Natural killer cell (primary cell): ENCODE measurements at places on chromosomes 1 and 21.
A peak's percentile ranks its signal among the peaks of the same experiment; 100 is the strongest.

- no peak overlapping the region for H3K4me3 ChIP-seq
- DNase-seq, result no peak
- H3K27me3 ChIP-seq, result no peaks in the 10 kb centered on the region
- no peak overlapping the region for H3K27ac ChIP-seq
- no peaks in the 10 kb centered on the region for H3K4me1 ChIP-seq
Measured at GRCh38 chr1:170993717-170994116, 58.4 kb downstream of the MROH9 start.

- H3K36me3 ChIP-seq, result peaks cover 2% of the 10 kb centered on the region
- H3K4me3 ChIP-seq, result no peak overlapping the region
- DNase-seq, result peak; percentile 59
Measured at GRCh38 chr1:31932491-31933316, 5.5 kb downstream of the PTP4A2 start.

- peaks cover 9% of the 10 kb centered on the region for H3K4me1 ChIP-seq
- H3K36me3 ChIP-seq, result no peaks in the 10 kb centered on the region
- no peak for DNase-seq
- no peak overlapping the region for H3K27ac ChIP-seq
- peaks cover 5% of the 10 kb centered on the region for H3K27me3 ChIP-seq
Measured at GRCh38 chr1:207647671-207648333, 2.9 kb downstream of the CR1L start.

- peaks cover 2% of the 10 kb centered on the region for H3K27me3 ChIP-seq
- H3K27ac ChIP-seq, result no peak overlapping the region
- peaks cover 20% of the 10 kb centered on the region for H3K4me1 ChIP-seq
- H3K4me3 ChIP-seq, result no peak overlapping the region
- no peak for DNase-seq
Measured at GRCh38 chr1:54888080-54888733, 1.2 kb upstream of the DHCR24 start.

DNA sequence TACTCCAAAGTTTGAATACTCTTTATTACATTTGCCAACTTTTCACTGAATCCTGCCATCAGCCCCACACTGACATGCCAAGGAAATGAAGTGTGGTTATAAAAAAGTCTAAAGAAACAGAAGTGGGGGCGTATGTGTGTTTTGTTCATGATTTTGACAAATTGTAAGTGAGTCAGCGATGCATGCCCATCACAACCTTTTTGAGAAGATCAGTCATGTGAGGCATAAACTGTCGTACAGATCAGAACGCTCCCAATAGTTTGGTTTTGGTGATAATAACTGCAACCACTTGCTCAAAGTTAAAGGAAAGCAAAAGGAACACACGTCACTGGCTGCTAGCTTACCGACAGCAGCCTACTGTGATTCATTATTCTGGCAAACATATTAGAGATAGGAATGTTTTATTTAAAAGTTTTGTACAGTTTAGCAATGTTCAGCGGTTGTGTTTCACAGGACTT is 95.6 kb downstream of the RGS2 start:
- no peaks in the 10 kb centered on the region for H3K27me3 ChIP-seq
- no peaks in the 10 kb centered on the region for H3K36me3 ChIP-seq

DNA sequence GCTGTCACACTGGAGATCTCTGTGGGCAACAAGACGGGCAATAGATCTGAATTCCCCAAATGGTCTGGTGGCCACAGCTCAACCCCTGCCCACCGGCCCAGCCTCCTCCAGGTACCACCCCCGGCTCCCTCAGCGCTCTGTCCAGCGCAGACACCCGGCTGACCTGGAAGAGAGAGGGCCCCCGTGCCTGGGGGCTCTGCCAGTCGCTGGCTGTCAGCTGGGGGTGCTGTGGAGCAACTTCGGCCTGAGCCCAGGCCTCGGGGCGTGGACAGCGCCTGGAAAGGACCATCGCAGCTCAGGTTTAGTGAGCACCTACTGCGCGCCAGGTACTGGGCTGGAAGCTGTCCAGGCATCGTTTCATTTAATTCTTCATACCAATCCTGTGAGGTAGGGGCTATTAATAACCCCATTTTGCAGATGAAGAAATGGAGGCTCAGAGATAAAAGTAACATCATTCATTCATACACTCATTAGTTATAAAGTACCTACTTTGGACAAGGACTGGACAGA is 51.0 kb downstream of the AHDC1 start:
- no peak for DNase-seq
- peaks cover 35% of the 10 kb centered on the region for H3K36me3 ChIP-seq
- H3K4me3 ChIP-seq, result no peak overlapping the region

DNA sequence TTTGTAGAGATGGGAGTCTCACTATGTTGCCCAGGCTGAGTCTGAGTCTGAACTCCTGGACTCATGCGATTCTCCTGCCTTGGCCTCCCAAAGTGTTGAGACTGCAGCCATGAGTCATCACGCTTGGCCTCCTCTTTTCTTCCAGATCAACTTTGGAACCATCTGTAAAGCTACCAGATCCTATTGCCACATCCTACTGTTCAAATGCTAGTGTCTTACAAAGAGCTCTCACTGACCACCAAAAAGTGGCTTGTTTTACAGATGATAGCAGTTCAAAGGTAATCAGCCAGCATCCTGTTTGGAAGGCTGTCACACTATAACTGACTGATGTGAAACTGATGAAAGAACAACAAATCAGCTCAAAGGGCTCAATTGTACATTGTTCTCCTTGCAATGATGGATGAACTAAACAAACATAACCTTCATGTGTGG is 221.6 kb downstream of the AKT3 start:
- H3K36me3 ChIP-seq, result peaks cover 5% of the 10 kb centered on the region
- no peaks in the 10 kb centered on the region for H3K4me1 ChIP-seq
- DNase-seq, result no peak
- no peak overlapping the region for H3K4me3 ChIP-seq

GRCh38 chr1:172697534-172698002 is 38.7 kb downstream of the FASLG start:
- H3K27me3 ChIP-seq, result no peaks in the 10 kb centered on the region
- H3K4me1 ChIP-seq, result peaks cover 54% of the 10 kb centered on the region
- peak; percentile 68 for DNase-seq
- H3K27ac ChIP-seq, result peak overlapping the region; percentile 96
- no peaks in the 10 kb centered on the region for H3K36me3 ChIP-seq
- no peak overlapping the region for H3K4me3 ChIP-seq

GRCh38 chr1:151049458-151049857 is 1.9 kb downstream of the C1orf56 start:
- H3K27ac ChIP-seq, result peak overlapping the region; percentile 28
- no peak overlapping the region for H3K4me3 ChIP-seq
- no peaks in the 10 kb centered on the region for H3K27me3 ChIP-seq
- peaks cover 37% of the 10 kb centered on the region for H3K36me3 ChIP-seq

GRCh38 chr1:206464456-206464964 is 5.8 kb upstream of the IKBKE start:
- H3K36me3 ChIP-seq, result no peaks in the 10 kb centered on the region
- no peak overlapping the region for H3K27ac ChIP-seq
- no peaks in the 10 kb centered on the region for H3K27me3 ChIP-seq
- DNase-seq, result no peak
- no peak overlapping the region for H3K4me3 ChIP-seq

DNA sequence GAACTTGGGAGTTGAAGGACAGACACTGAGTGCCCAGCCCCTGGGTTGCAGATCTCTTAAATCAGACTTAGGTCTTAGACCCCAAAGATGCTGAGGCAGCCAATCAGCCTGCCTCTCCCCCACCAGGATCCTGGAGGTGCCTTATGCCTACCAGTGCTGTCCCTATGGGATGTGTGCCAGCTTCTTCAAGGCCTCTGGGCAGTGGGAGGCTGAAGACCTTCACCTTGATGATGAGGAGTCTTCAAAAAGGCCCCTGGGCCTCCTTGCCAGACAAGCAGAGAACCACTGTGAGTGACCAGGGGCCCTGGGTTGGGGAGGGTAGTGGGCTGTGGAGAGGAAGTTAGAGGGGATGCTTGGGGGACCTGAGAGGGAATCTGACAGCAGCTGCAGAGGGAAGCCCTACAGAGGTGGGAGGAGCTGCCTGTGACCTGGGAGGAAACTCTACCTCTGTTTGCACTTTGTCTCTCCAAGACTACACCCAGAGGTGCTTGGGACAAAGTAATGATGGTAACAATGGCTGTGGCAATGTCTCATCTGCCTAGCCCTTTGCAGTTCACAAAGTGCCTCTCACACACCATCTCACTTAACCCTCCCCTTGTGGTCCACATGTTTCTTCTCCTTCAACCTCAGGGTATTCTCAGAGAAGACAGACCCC is 31.5 kb downstream of the UBE2T start:
- no peak for DNase-seq
- H3K36me3 ChIP-seq, result no peaks in the 10 kb centered on the region
- H3K27me3 ChIP-seq, result no peaks in the 10 kb centered on the region
- no peak overlapping the region for H3K27ac ChIP-seq
- H3K4me1 ChIP-seq, result no peaks in the 10 kb centered on the region

DNA sequence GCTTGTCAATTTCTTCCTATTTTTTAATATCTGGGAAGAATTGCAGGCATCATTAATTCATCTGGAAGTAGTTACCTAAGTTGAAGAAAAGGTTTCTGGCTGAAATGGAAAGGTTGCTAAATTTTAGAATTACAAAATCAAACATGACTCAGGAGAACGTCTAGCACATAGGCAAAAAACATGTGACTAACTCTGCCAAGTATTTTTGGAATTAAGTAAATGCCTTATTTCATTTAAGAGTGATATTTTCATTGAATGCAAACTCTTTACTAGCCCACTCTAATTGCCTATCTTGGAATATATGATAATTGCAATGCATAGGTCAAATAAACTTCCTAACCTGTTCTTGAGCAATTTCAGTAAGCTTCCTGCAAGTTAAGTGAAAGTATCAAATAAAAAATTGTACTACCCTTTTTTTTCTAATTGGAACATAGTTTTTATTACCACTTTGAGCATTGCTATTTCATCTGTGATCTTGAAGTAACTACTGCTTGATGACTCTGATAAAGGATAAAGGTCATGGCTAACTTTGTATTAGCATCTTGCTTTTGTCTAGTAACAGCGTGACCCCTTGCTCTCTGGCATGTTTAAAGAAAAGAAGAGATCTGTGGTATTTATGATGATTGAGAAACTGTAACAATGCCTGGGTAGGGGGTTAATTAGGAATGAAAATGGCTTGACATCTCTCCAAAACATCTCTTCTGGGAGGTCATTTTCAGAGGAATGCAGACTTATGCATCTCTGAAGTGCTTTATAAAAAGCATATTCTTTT is 208.3 kb upstream of the NCAM2 start:
- no peak overlapping the region for H3K27ac ChIP-seq
- no peaks in the 10 kb centered on the region for H3K4me1 ChIP-seq
- no peak for DNase-seq
- no peak overlapping the region for H3K4me3 ChIP-seq
- no peaks in the 10 kb centered on the region for H3K36me3 ChIP-seq
- no peaks in the 10 kb centered on the region for H3K27me3 ChIP-seq

GRCh38 chr1:226730071-226730470 is 9.0 kb downstream of the ITPKB start:
- H3K4me1 ChIP-seq, result peaks cover 69% of the 10 kb centered on the region
- H3K27ac ChIP-seq, result peak overlapping the region; percentile 35
- peak; percentile 59 for DNase-seq
- H3K36me3 ChIP-seq, result peaks cover 31% of the 10 kb centered on the region
- H3K27me3 ChIP-seq, result no peaks in the 10 kb centered on the region

DNA sequence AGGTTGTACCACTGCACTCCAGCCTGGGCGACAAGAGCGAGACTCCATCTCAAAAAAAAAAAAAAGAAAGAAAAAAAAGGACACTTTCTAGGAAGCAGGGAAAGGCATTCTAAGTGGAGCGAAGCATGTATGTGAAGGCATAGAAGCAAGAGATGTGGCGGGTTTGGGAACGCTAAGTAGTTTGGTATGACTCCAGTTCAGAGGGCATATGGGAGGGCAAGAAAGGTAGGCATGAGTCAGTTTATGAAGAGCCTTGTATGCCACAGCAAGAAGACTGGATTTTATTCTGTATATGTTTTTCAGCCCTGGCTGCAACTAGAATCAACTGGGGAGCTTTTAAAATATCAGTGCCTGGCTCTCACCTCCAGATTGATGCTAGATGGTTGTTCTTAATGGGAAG is 4.4 kb upstream of the ELOVL1 start:
- H3K4me1 ChIP-seq, result peaks cover 13% of the 10 kb centered on the region
- H3K27me3 ChIP-seq, result no peaks in the 10 kb centered on the region
- H3K27ac ChIP-seq, result no peak overlapping the region

- no peaks in the 10 kb centered on the region for H3K36me3 ChIP-seq
- H3K4me1 ChIP-seq, result no peaks in the 10 kb centered on the region
- no peaks in the 10 kb centered on the region for H3K27me3 ChIP-seq
- H3K4me3 ChIP-seq, result no peak overlapping the region
- no peak for DNase-seq
Measured at GRCh38 chr1:203526130-203526529, 32.2 kb downstream of the OPTC start.

DNA sequence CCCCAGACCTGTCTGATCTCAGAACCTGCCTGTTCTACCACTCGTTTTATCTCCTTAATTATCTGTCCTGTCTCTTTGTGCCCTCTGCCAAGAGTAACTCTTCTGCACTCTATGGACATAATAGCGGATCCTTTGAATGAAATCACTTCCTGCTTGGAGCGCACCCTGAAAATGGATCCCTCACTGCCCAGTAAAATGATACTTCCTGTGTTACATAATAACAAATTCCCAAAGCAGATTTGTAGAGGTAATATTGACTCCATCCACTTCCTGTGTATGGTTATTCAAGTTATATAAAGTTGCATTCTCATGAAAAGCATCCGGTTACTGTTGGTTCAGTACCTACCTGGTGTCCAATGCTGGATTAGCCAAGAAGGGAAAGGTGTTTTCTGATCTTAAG is 246.0 kb downstream of the TRABD2B start:
- no peak overlapping the region for H3K27ac ChIP-seq
- no peak overlapping the region for H3K4me3 ChIP-seq
- H3K36me3 ChIP-seq, result no peaks in the 10 kb centered on the region
- no peak for DNase-seq
- no peaks in the 10 kb centered on the region for H3K27me3 ChIP-seq
- no peaks in the 10 kb centered on the region for H3K4me1 ChIP-seq

GRCh38 chr1:18256282-18257235 is 149.0 kb downstream of the IGSF21 start:
- no peaks in the 10 kb centered on the region for H3K36me3 ChIP-seq
- no peak for DNase-seq
- no peaks in the 10 kb centered on the region for H3K4me1 ChIP-seq
- H3K27me3 ChIP-seq, result no peaks in the 10 kb centered on the region
- H3K27ac ChIP-seq, result no peak overlapping the region
- H3K4me3 ChIP-seq, result no peak overlapping the region

- H3K36me3 ChIP-seq, result peaks cover 3% of the 10 kb centered on the region
- H3K4me1 ChIP-seq, result peaks cover 2% of the 10 kb centered on the region
- H3K27me3 ChIP-seq, result no peaks in the 10 kb centered on the region
- H3K4me3 ChIP-seq, result no peak overlapping the region
- DNase-seq, result no peak
- no peak overlapping the region for H3K27ac ChIP-seq
Measured at GRCh38 chr1:91513706-91514105, 13.1 kb downstream of the CDC7 start.

- peak within 1 kb of the TSS; percentile 61 for H3K4me3 ChIP-seq
- peaks cover 31% of the 10 kb centered on the region for H3K4me1 ChIP-seq
- DNase-seq, result peak; percentile 90
- peak within 1 kb of the TSS; percentile 23 for H3K27ac ChIP-seq
Measured at GRCh38 chr1:155050560-155051341, at the start of gene ADAM15. Gene ADAM15 (plus strand): TSS chr1:155051316. CDS start chr1:155051387, 71 bp downstream.
